A549 treated with Hydrocortisone at 1 μM for 4 hours (cell line): ENCODE measurements at places on chromosomes 3 and 15. TPM values are rescaled to one million over a fixed set of nuclear protein-coding genes. Genes with fewer than 3 reads are reported as not detected.

The GOLGA6D gene
- total RNA-seq, result 0.03 to 0.08 TPM in 2 of 5 replicates, not detected in the others

The NR1I2 gene
- total RNA-seq, result not detected in 5 replicates

The HIGD2B gene
- total RNA-seq, result not detected in 5 replicates

The CHRNA5 gene
- 29.7 to 34.6 TPM (median 32.5 TPM) in 5 replicates for total RNA-seq

The PLA2G4D gene
- not detected in 5 replicates for total RNA-seq

The KLHL6 gene
- not detected in 5 replicates for total RNA-seq

The MNS1 gene
- total RNA-seq, result 2.2 to 3.6 TPM (median 2.8 TPM) in 5 replicates

The PDE12 gene
- 13.6 to 17.8 TPM (median 16.0 TPM) in 5 replicates for total RNA-seq
